WTC11 (cell line): ENCODE measurements at places on chromosomes 5 and 9.

GRCh38 chr9:92668746-92669526 is 995 bp downstream of the IPPK start:
- DNase-seq: peak; percentile 40

DNA sequence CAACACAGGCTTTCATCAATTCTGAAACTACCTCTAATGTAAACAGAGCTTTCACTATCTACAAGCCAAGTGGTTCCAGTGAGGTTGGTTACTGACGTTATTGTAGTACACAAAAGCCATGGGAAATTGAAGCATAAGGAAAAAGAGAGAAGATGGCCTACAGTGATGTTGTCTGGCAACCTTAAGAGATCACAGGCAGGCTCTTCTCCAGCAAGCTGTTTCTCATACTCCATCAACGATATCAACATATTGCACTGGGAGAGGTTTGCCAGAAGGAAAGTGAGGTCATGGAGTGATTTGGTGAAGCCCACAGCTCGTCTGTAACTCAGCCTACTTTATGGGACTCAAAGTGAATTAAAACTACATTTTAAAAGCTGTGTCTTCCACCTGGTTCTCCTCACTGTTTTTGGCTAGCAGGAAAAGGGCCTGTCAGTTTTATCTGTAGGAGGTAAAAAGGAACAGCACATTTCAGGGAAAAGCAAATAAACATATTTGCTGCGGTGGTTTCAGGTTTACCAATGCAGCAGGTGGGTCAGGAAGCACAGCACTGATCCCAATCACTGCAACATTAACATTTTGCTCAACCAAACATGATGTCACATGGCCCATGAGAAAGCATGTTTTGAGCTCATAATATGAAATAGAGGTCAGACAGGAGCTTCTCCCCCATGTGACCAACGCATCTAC is 72.9 kb downstream of the ARSB start:
- no peak for DNase-seq

- no peak for DNase-seq
Measured at GRCh38 chr5:149206524-149207141, 65.0 kb upstream of the AFAP1L1 start.

- no peak for DNase-seq
Measured at GRCh38 chr5:141431286-141431685, 979 bp downstream of the PCDHGA12 start.

- DNase-seq: no peak
Measured at GRCh38 chr9:1048231-1048619, 1.9 kb upstream of the DMRT2 start.

DNA sequence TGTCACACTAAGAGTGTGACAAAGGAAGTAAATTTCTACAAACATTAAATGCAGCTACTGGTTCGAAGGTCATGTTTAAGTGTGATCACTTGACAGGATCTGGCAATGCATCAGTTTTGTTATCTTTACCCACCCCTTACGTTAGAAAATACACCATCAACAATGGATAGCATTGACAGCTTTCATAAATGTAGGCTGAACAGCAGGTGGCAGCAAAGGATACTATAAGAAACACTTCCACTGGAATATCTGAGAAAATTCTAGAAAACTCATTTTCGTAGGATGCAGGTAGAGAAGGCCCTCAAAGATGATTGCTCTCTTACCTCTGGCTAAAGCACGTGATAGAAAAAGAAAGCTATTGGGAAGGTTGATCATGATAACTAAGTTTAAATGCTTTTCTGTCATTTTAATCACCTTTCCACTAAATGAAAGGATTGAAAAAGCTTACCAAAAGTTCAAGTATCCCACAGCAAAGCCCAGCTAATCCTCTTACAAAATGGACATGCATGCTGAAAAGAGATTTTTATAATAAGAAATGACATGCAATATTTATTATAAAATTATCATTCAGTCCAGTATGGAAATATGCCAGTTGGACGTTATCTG is 292.5 kb downstream of the PARP8 start:
- DNase-seq: no peak

GRCh38 chr5:23583081-23583480 is 75.7 kb downstream of the PRDM9 start:
- no peak for DNase-seq

DNA sequence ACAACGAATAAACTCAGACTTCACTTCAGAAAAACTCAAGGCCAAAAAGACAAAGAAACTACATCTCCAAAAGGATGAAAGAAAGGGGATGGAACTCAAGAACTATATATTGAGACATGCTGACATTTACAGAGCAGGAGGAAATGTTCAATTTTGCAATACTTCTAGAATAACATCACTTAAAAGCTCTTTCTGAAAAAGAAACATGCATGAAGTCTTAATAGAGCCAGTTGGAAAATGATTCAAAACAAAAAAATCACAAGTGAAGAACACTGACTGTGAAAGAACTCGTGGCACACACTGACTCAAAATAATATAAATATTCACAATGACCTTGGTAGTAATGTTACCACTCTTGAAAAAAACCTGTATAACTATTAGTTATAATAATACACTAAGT is 267.8 kb upstream of the NREP start:
- DNase-seq: no peak

GRCh38 chr5:386432-387341 is 56.3 kb upstream of the EXOC3 start:
- DNase-seq: no peak

GRCh38 chr5:93717162-93717561 is 24.2 kb downstream of the POU5F2 start:
- DNase-seq: no peak

DNA sequence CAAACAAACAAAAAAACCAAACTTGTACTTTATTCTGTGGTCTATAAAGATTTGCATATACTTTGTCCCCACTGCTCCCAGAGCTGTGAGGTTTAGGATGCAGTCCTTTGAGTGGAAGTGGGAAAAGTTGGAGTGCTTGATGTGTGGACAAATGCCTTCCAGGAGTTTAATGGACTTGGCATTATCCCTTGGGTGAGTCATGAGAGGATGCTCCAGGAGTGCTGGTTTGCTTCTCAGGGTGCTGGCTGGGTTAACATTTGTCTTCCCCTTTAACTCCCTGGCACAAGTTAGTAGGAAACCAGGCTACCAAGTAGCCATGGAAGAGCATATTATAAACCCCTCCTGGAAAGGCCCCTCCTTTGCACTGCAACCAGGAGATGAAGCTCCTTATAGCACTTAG is 417.4 kb upstream of the RIOK2 start:
- no peak for DNase-seq

DNA sequence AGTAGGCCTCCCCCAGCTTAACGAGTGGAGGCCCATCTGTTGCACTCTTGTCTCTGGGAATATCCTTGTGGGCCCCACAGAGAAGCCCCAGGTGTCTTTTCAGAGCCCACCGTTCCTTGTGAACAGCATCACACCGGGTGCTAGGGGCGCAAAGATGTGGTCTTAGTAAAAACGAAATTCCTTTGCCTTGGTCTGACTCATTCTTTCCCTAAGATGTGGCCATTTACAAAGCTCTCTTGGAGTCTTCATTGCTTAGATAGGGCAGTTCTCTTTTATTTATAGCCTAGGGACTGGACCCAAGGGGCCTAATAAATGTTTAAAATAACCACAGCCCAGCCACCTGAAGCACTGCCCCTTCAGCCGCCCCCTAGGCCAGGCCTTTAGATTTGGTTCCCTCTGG is 52.8 kb upstream of the RPL26L1 start:
- DNase-seq: no peak

DNA sequence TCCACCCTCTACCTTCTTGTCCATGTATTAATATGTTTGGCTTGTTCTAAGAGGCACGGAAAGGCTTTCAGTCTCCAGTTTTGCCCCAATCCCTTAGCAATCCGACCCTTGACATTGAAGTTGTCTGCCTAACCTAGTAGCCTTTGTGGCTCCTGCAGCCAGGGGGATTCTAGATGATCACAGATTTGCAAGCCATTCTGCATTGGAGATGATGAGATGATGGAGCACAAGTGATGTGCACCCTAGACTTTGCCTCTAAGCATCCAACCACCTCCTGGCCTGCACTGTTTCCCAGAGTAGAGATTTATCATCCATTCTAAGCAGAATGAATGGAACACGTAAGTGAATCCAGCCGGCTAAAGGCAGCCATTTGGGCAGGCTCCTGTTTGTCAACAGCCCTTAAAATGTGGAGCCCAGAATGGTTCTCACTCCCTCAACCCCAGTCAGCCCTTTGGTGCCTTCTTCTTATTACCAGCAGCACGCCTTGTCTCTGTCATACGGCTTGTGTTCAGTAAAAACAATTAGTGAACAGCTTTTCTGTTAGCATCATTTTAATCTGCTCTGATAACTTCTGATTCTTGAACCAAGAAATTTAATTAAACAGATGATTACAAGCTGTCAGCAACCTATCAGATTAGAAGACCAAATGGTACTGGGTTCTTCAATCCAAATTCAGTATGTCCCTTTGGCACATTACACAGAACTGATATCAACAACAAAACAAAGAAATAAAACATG is 5.7 kb upstream of the TRAF1 start:
- no peak for DNase-seq

DNA sequence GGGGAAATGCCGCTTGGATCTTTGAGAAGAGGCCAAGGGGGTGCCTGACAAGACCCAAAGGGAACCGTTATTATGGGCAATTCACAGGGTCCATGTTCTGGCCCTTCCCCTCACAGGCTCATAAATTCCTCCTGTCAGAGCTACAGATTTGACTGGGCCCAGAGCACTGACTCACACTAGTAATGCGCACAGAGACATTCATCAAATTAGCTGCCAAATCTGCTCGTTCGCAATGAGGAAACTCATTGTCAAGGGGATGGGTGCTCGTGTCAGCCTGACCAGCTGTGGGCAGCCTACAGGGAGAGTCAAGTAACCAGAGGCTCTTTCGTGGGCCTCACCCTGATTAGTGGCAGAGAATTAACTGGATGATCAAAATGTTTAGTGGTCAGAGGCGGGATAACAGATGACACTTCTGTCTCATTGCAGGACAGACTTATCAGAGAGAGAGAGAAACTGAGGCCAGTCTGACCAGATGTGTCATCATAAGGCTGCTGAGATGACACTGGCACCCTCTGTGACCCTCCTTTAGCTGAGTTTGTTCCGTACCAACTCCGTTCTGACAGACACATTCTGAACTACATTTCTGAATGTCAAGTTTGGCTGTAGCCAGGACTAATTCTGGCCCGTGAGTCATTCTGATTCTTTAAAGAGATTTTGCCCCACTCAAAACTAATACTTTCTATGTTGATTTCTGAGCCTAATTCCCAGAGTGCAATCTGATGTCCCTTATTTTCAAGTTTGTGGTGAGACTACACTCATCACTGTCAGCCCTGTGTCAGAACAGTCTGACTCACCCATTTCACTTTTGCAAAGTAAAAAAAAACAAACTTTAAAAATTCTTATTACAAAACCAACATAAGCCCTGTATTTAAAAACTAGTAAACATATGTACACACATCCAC is 377.1 kb downstream of the ACTL7B start:
- DNase-seq: no peak

DNA sequence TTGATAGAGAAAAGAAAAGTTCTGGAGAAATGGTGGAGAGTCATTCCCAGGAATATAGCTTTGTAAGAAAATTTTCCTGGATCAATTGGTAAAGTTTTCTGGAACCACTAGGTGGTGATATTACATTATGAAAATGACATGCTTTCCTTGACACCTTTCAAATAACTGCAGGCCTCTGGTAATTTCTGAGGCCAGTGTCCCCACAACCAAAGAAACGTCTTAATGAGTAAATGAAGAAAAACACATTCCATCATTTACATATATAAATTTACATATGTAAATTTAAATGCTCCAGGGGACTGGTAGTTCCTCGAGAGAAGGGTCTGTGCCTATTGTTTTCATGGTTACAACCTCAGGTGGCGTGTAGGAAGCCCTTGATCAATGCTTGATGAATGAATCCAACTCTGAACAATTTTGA is 17.2 kb upstream of the RGS3 start:
- no peak for DNase-seq

GRCh38 chr9:19294219-19294618 is 63.7 kb downstream of the DENND4C start:
- no peak for DNase-seq

GRCh38 chr9:128118472-128118857 is 9.1 kb downstream of the PTGES2 start:
- no peak for DNase-seq

DNA sequence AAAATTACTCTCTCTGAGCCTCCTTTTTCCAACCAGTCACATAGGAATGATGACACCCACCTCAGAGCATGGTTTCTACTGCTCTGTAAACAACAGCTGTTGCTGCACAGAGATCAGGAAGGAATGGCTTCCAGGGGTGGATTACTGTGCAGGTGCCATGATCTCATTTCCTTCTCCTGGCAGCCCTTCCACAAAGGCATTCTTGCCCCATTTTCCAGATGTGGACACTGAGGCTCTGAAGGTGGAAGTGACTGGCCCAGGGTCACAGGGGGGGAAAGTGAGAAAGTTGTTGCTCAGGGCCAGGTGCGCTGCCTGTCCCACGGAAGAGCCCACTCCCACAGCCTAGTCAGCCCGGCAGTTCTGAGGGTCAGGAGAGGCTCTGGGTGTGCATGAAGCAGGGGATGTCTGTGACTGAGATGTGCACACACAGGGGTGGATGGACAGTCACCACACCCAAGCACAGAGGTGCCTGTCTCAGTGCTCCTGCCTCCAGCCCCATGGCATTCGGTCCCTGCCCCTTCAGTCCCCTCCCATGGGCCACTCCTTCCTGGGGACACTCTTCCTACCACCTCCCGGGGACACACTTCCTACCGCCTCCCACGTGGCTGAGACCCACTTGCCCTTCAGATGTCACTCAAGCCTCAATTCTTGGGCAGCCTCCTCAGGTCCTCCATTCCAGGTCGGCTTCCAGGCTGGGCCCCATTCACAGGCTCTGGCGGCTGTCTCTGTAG is 17.0 kb downstream of the FGFR4 start:
- no peak for DNase-seq

- DNase-seq: no peak
Measured at GRCh38 chr5:172959824-172960799, 888 bp downstream of the RPL26L1 start.

DNA sequence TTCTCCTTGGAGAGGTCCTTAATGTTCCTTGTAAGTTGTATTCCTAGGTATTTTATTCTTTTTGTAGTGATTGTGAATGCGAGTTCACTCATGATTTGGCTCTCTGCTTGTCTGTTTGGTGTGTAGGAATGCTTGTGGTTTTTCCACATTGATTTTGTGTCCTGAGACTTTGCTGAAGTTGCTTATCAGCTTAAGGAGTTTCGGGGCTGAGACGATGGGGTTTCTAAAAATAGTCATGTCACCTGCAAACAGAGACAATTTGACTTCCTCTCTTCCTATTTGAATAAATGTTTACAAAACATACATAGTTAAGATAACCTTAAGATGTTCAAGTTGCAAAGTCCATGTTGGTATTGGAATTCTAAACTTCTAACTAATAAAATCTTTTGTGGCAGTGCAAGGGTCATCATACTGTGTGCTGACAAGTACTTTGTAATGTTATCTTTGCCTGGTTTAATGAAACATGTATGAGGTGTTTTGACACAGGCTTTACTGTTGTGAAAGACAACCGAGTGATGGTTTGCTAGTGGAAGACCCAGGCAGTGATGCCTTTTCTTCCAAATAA is 286.2 kb downstream of the MRPS30 start:
- DNase-seq: no peak

DNA sequence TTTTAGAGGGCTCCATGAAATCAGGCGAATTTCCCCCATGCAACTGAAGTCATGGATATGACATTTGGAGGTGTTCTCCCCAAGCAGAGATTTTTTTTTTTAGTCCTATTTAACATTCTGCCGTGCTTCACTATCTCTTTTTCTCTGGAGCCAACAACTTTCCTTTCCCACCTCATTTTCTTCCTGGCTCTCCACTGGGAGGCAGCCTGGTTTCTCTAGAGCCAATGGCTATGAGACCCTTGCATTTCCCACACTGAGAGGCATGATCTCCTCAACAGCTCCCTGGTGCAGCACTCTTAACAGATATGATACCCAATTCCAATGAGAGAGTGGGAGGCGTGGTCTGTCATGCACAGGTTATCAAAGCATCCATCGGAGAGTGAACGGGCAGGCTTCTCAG is 310.8 kb downstream of the DRD1 start:
- no peak for DNase-seq
